ENCODE measurements at places on chromosomes 1 and 21. TPM values are rescaled to one million over a fixed set of nuclear protein-coding genes. Genes with fewer than 3 reads are reported as not detected.

- DNase-seq: peak; percentile 52
Measured at GRCh38 chr1:36284061-36284460, 22.1 kb upstream of the SH3D21 start.

DNA sequence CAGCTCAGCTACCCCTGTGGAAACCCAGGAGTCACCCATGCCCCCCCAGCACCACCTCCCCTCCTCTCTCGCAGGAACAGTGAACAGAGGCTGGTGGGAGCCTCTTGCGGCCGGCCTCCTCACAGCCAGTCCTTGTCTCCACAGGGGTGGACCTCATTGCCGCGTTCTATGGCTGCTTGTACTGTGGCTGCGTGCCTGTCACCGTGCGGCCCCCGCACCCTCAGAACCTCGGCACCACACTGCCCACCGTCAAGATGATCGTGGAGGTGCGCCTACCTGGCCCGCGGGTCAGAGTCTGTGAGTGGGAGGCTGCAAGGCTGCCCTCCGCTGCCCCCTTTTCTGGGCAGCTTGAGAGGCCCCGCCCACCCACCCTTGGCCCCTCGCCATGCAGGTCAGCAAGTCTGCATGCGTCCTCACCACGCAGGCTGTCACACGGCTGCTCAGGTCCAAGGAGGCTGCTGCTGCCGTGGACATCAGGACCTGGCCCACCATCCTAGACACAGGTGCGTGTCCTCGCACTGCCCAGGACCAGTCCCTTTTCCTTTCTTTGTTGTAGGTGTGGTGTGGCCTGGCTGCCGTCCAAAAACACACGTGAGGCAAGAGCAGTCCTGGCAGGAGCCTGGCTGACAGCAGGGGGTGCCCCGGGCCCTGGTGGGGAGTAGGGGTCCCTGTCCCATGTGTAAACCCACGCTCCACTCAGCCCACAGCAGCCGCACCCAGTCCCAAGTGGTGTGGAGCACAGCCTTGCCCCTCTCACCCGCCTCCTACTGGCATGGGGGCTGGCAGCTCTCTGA is 50.3 kb downstream of the S100B start:
- DNase-seq: no peak

DNA sequence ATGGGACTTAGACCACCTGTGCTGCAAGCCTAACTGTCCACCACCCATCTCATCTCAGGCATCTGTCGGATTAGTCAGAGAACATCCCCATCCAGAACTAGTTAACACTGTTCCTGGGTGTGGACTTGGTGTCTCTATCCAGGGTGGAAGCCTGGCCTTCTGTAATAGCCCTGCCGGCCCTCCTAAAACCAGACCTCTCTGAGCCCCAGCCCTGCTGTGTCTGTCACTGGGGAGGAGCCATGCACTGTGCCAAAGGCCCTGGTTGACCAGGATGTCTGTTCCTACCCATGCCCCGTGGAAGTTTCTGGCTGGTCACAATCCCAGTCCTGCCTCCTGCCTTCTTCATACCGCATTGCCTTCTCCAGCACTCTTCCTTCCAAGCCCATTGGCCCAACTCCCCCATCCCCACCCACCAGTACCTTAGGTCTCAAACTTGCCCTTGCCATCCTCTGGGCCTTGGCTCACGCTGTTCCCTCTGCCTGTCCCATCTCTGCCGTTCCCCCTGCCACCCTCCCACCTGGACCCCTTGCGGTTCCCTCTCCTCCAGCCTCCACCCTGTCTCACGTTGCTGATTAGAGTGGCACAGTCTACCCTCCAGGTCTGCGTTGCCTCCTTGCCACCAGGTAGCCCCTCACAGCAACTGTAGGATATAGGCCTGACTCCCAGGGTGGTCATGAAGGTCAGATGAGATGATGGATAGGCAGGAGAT is 105.6 kb downstream of the EPHB2 start:
- no peak for DNase-seq

DNA sequence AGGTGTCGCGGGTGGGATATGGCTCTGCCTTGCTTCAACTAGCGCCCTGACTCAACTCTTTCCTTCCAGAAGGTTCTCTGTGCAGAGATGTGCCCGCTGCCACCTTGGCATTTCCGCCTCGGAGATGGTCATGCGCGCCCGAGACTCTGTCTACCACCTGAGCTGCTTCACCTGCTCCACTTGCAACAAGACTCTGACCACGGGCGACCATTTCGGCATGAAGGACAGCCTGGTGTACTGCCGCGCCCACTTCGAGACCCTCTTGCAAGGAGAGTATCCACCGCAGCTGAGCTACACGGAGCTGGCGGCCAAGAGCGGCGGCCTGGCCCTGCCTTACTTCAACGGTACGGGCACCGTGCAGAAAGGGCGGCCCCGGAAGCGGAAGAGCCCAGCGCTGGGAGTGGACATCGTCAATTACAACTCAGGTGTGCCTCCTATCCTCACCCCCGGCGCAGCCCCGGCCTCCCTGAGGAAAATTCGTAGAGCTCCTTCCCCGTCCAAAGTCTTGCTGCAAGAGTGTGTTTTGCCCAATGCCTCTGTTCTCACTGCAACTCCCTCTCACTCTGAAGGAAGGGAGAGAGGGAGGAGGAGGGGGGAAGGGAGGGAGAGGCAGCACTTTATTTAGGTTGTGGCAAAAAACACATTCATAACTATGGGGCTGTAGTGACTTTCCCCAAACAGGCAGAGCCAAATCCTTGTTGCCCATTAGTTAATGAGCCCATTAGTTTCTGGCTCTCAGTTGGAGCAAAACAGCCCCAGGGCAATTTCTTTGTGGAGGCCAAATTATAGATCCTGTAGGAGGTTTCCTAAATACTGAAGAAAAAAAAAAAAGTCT is 4.3 kb downstream of the LHX9 start:
- no peak for DNase-seq

DNA sequence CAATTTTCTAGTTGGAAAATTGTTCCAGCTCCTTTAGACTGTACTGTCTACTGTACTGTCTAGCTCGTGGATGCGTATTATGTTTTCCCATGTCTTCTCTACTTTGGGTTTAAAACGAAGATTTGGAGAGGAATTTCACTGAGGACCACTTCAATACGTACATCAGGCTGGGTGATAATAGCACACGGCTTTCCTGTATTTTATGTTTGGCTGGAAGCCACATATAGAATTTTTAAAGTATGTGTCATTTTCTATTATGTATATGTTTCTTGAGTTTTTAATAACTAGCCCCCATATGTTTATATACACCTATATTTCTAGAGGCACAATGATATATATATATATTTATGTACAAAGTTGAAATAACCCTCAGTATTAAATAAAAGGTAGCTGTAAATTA is 226.4 kb downstream of the GREM2 start:
- DNase-seq: no peak

DNA sequence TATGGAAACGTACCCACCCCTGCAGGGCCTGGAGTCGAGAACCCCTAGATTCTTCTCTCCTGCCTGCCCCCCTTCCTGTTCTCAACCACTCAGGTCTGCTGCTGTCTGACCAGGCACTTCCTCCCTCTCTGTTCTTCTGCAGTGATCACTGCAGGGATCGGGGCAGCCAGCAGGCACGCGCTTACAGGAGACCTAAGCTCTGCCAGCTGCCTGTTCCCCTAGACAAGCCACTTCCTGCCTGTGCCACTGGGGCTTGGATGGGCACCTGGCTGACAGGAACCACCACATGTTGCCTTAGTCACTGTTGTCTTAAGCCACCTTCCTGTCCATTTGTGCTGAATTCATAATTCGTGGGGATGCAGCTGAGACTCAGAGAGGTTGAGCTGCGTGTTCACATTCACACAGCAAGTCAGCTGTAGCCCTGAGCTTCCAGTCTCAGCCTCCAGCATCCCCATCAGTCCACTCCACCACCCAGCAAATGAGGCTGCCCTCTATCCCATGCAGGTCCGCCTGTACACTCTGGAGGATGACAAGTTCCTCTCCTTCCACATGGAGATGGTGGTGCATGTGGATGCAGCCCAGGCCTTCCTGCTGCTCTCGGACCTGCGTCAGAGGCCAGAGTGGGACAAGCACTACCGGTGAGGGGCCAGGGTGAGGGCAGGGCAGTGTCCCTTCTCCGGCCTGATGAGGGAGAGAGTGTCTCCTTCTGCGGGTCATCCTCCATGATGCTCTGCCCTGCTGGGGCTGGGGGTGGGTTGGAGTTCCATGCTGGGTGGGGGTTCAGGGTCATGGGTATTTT is 18.6 kb downstream of the FAM151A start:
- no peak for DNase-seq

The IFI16 gene
- total RNA-seq: 71.7 TPM

The MNDA gene
- total RNA-seq: not detected

The PEA15 gene
- total RNA-seq: 228 TPM

The KRTAP20-2 gene
- total RNA-seq: not detected

The CHRNB2 gene
- 0.11 TPM for total RNA-seq

Data from myocyte (in vitro differentiated cells).